Effector memory CD8-positive, alpha-beta T cell (primary cell): ENCODE measurements at places on chromosomes 4 and X.
A peak's percentile ranks its signal among the peaks of the same experiment; 100 is the strongest.

GRCh38 chr4:184476695-184477094 lies 2.3 kb upstream of the IRF2 start:
- H3K27ac ChIP-seq: peak overlapping the region; percentile 99
- peaks cover 41% of the 10 kb centered on the region for H3K36me3 ChIP-seq
- peaks cover 46% of the 10 kb centered on the region for H3K4me1 ChIP-seq
- no peaks in the 10 kb centered on the region for H3K27me3 ChIP-seq
- H3K4me3 ChIP-seq: peak overlapping the region; percentile 99

GRCh38 chr4:153809307-153809706 lies 20.4 kb upstream of the SFRP2 start:
- H3K27me3 ChIP-seq: no peaks in the 10 kb centered on the region
- DNase-seq: no peak
- no peak overlapping the region for H3K27ac ChIP-seq
- H3K36me3 ChIP-seq: no peaks in the 10 kb centered on the region
- H3K4me3 ChIP-seq: no peak overlapping the region

DNA sequence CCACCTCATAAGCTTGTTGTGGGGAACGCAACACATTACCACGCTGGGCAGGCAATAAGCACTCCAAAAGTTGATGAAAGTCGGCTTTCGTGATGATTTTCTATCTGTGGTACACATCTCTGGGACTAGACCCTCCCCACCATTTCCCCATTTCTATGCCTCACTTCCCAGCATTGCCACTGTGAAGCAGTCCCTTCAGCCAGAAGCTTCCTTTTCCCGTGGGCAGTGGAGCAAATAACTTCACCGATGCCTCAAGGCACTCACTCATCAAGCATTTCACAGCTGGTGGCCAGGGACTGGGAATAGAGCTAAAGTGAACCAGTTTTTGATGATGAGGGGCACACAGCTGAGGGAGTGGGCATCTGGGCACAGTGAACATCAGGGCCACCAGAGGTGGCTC lies 18.9 kb downstream of the C4orf50 start:
- no peak for DNase-seq
- H3K27me3 ChIP-seq: no peaks in the 10 kb centered on the region
- no peaks in the 10 kb centered on the region for H3K36me3 ChIP-seq
- peaks cover 4% of the 10 kb centered on the region for H3K4me1 ChIP-seq

- H3K4me3 ChIP-seq: no peak overlapping the region
- H3K27ac ChIP-seq: no peak overlapping the region
- H3K4me1 ChIP-seq: peaks cover 8% of the 10 kb centered on the region
- peaks cover 53% of the 10 kb centered on the region for H3K27me3 ChIP-seq
- H3K36me3 ChIP-seq: peaks cover 3% of the 10 kb centered on the region
- peak; percentile 10 for DNase-seq
These were observed 117.3 kb downstream of the ENPP6 start for GRCh38 chr4:184100297-184100885.

DNA sequence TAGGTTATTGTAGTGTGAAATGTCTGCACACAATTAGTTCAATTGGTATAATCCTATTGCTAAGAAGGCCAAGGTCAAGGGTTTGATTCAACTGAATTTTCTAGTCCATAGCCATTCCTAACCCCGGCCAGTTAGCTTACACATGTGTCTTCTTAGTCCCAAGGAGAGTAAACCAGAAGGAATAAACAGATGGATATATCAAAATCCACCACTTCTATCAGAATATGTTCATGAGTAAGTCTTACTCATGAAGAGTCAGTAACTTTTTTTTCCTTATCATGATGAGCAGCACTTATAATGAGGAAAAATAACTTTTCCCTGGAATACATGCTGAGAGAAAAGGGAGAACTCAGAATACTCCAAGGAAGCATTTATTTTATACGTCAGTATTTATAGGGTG lies 9.5 kb downstream of the HHIP start:
- no peak overlapping the region for H3K27ac ChIP-seq
- H3K27me3 ChIP-seq: no peaks in the 10 kb centered on the region
- no peaks in the 10 kb centered on the region for H3K4me1 ChIP-seq
- H3K36me3 ChIP-seq: no peaks in the 10 kb centered on the region
- no peak for DNase-seq
- H3K4me3 ChIP-seq: no peak overlapping the region

GRCh38 chrX:38313190-38313589 lies 14.1 kb downstream of the RPGR start:
- H3K4me3 ChIP-seq: no peak overlapping the region
- DNase-seq: no peak
- peaks cover 19% of the 10 kb centered on the region for H3K36me3 ChIP-seq
- H3K4me1 ChIP-seq: no peaks in the 10 kb centered on the region
- H3K27ac ChIP-seq: peak overlapping the region; percentile 41
- no peaks in the 10 kb centered on the region for H3K27me3 ChIP-seq

DNA sequence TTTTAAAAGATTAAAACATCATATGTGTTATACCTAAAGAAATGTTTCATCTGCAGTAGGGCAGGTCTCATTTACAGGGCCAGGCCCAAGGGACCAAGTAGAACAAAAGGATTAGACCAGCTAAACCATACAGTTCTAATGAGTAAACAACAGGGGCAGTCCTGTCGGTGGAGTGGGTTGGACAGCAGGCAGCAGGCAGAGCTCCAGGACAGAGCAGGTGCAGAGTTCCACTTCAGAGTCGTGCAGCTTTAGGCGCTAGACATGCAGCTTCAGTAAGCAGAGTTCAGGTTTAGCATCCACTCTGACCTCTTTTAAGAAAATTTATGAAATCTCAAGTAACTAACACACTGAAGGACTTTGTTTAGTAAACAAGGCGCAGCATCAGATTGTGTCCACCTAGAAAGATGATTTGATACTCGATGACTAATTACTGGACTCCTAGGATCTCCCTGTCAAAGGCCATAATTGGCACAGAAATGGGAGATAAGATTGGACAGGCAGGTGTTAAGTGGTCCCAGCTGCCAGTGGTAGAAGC lies 487.7 kb upstream of the INTU start:
- H3K36me3 ChIP-seq: peaks cover 3% of the 10 kb centered on the region
- no peaks in the 10 kb centered on the region for H3K4me1 ChIP-seq
- H3K27ac ChIP-seq: no peak overlapping the region

- no peaks in the 10 kb centered on the region for H3K36me3 ChIP-seq
- DNase-seq: no peak
- no peaks in the 10 kb centered on the region for H3K4me1 ChIP-seq
- no peak overlapping the region for H3K4me3 ChIP-seq
- H3K27me3 ChIP-seq: no peaks in the 10 kb centered on the region
These were observed 19.0 kb upstream of the DCX start for GRCh38 chrX:111431001-111431400.

GRCh38 chr4:10664408-10664807 lies 20.2 kb downstream of the CLNK start:
- no peak overlapping the region for H3K27ac ChIP-seq
- peaks cover 7% of the 10 kb centered on the region for H3K27me3 ChIP-seq
- no peak overlapping the region for H3K4me3 ChIP-seq

GRCh38 chr4:77854431-77855111 lies 8.1 kb upstream of the MRPL1 start:
- peaks cover 22% of the 10 kb centered on the region for H3K36me3 ChIP-seq
- H3K27ac ChIP-seq: peak overlapping the region; percentile 98
- peak; percentile 26 for DNase-seq
- H3K4me1 ChIP-seq: peaks cover 48% of the 10 kb centered on the region
- no peaks in the 10 kb centered on the region for H3K27me3 ChIP-seq

DNA sequence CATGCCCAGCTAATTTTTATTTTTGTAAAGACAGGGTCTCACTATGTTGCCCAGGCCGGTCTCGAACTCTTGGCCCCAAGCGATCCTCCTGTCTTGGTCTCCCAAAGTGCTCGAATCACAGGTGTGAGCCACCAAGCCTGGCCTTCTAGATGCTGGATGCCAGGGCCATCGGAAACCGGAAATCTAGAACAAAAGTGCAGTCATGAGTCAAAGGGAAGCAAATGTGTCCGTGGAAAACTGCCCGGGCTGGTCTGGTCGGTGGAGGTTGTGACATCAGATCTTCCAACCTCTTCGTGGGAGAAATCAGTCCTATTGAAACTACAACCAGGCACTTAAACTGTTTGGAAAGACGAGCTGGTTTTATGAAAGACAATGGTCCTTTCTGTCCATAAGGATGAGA lies 92.3 kb upstream of the SHOX start:
- no peaks in the 10 kb centered on the region for H3K27me3 ChIP-seq
- DNase-seq: no peak
- no peak overlapping the region for H3K27ac ChIP-seq

GRCh38 chr4:108762559-108763225 lies at the start of gene ETNPPL:
Gene ETNPPL (minus strand): TSS chr4:108763053. CDS start chr4:108762898, 155 bp downstream.
- no peaks in the 10 kb centered on the region for H3K36me3 ChIP-seq
- peaks cover 12% of the 10 kb centered on the region for H3K4me1 ChIP-seq
- H3K27me3 ChIP-seq: peaks cover 42% of the 10 kb centered on the region
- no peak for DNase-seq

DNA sequence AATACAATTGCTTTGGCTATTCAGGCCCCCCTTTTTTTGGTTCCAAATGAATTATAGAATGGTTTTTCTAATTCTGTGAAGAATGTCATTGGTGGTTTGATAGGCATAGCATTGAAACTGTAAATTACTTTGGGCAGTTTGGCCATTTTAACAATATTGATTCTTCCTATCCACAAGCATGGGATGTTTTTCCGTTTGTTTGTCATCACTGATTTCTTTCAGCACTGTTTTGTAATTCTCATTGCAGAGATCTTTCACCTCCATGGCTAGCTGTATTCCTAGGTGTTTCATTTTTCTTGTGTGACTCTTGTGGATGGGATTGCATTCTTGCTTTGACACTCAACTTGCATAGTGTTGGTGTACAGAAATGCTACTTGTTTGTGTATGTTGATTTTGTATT lies 33.0 kb downstream of the ADH6 start:
- no peak for DNase-seq
- no peaks in the 10 kb centered on the region for H3K4me1 ChIP-seq
- H3K27me3 ChIP-seq: no peaks in the 10 kb centered on the region
- no peaks in the 10 kb centered on the region for H3K36me3 ChIP-seq

DNA sequence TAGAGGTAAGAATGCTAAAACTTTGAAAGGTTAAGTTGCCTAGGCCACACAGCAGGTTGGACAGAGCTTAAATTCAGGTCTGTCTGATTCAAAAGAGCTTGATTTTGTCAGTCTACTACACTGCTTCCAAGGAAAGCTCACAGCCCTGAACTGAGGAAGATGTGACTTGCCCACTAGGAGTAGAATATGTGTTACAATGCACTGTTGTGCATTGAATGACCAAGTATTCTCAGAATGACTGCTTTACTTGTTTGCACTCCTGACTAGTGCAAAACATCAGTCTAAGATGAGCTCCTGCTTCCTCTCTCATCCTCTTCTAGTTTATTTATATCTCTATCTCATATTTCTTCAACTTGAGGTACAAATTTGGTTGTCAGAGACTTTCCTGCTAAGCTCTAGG lies 56.2 kb downstream of the AWAT2 start:
- peaks cover 7% of the 10 kb centered on the region for H3K27me3 ChIP-seq
- no peak for DNase-seq
- H3K27ac ChIP-seq: no peak overlapping the region
- no peaks in the 10 kb centered on the region for H3K4me1 ChIP-seq
- no peaks in the 10 kb centered on the region for H3K36me3 ChIP-seq
- no peak overlapping the region for H3K4me3 ChIP-seq

DNA sequence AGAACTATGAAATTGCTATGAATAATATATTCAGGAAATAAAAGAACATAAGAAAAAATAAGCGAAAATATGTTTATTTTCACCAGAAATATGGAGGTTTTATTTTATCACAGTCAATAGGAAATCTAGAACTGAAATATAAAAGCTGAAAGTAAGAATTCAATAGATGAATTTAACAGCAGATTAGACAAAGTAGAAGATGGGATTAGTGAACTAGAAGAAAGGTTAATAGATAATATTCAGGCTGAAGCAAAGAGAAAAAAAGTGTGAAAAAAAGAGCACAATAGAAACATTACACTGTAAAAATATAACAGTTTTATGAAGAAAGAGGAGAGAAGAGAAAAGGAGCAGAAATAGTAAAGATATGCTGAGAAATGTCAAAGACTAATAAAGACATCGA lies 1152.1 kb downstream of the FAT4 start:
- no peaks in the 10 kb centered on the region for H3K27me3 ChIP-seq
- no peak for DNase-seq
- H3K27ac ChIP-seq: no peak overlapping the region
- no peaks in the 10 kb centered on the region for H3K4me1 ChIP-seq
- H3K4me3 ChIP-seq: no peak overlapping the region

DNA sequence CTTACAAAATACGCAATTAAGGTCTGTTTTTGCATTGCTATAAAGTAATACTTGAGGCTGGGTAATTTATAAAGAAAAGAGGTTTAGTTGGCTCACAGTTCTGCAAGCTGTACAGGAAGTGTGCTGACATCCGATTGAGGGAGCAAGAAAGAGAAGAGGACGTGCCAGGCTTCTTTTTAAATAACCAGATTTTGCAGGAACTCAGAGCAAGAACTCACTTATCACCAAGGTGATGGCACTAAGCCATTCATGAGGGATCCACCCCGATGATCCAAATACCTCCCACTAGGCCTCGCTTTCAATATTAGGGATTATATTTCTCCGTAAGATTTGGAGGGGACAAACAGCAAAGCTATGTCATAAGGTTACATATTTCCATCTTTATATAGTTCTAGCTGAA lies 456.7 kb downstream of the GLUD2 start:
- no peak for DNase-seq
- H3K4me3 ChIP-seq: no peak overlapping the region
- H3K4me1 ChIP-seq: no peaks in the 10 kb centered on the region
- no peaks in the 10 kb centered on the region for H3K36me3 ChIP-seq
- no peaks in the 10 kb centered on the region for H3K27me3 ChIP-seq
- no peak overlapping the region for H3K27ac ChIP-seq

DNA sequence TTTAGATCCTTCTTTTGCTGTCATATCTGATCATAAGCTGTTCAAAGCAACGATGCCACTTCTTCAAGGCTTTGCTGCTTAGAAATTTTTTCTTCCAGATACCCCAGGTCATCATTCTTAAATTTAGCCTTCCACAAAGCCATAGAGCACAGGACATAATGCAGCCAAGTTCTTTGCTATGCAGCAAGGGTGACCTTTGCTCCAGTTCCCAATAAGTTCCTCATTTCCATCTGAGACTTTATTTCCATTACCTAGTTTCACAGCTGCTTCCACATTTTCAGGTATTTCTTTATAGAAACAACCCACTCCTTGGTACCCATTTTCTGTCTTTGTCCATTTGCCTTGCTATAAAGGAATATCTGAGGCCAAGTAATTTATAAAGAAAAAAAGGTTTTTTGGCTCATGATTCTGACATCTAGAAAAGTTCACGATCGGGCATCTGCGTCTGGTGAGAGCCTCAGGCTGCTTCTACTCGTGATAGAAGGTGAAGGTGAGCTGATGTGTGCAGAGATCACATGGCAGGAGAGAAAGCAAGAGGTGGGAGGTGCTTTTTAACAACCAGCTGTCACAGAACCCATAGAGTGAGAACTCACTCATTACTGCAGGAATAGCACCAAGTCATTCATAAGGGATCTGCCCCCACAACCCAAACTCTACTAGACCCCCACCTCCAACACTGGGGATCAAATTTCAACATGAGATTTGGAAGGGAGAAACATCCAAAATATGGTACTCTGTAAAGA lies 11.8 kb upstream of the TASL start:
- no peak for DNase-seq
- no peaks in the 10 kb centered on the region for H3K4me1 ChIP-seq
- no peak overlapping the region for H3K27ac ChIP-seq
- no peaks in the 10 kb centered on the region for H3K36me3 ChIP-seq

- no peaks in the 10 kb centered on the region for H3K27me3 ChIP-seq
- no peak overlapping the region for H3K4me3 ChIP-seq
- no peaks in the 10 kb centered on the region for H3K36me3 ChIP-seq
- no peaks in the 10 kb centered on the region for H3K4me1 ChIP-seq
- H3K27ac ChIP-seq: no peak overlapping the region
These were observed 159.6 kb upstream of the CTSO start for GRCh38 chr4:156113138-156113765.
